NCI-H446 (cell line): ENCODE measurements at places on chromosomes 1 and 21.

- peak; percentile 95 for DNase-seq
These were observed 3.7 kb upstream of the FABP3 start for GRCh38 chr1:31376375-31377134.

- DNase-seq, result no peak
These were observed 65.4 kb downstream of the C21orf91 start for GRCh38 chr21:17753736-17754135.

- DNase-seq, result no peak
These were observed 210.3 kb downstream of the URB2 start for GRCh38 chr1:229836324-229836723.

DNA sequence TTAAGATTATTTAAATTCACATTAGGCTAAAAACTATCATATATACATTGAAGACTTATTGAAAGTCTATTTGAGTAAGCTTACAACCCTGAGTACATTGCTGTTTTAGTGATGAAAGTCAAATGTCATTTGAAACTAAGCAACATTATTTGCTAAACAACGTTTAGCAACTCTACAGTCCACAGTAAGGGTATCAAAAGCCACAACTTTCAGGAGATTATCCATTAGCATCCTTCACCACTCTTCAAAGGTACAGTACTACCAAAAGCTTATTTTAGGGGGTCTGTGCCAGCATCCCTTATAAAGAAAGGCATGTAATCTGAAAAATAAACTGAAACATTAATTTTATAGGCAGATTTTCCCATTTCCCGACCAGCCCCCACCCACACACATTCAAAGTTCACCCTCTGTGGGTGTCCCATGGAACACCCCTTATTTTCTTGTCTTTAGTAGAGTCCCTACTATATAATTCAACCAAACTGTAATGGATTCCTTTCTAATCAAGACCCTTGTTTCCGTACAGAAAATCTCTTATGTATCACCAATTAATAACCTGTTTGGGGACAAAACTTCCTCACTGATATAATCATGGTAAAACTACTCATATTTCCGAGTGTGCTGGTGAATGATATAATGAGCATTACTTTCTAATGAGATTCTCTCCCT lies 11.0 kb downstream of the SFPQ start:
- DNase-seq, result no peak
